Fibroblast of gingiva (primary cell): ENCODE measurements at places on chromosomes 3 and 15.
A peak's percentile ranks its signal among the peaks of the same experiment; 100 is the strongest.

DNA sequence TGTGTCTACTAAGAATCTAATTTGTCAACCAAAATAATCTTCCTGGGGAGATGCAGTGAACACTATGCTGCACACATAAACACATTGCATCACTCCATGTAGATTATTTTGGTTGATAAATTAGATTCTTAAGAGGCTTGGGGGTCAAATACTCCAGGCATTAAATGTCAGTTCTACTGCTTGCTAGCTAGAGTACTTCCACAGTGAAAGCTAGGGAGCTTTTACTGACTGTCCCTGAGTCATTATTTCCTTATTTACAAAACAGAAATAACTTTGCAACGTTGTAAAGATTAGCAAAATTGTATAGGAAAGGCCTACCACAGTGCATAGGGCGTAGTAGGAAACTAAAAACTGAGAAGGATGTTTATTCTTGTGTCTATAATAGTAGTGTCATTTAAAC lies 12.9 kb upstream of the TMC3 start:
- DNase-seq = no peak

DNA sequence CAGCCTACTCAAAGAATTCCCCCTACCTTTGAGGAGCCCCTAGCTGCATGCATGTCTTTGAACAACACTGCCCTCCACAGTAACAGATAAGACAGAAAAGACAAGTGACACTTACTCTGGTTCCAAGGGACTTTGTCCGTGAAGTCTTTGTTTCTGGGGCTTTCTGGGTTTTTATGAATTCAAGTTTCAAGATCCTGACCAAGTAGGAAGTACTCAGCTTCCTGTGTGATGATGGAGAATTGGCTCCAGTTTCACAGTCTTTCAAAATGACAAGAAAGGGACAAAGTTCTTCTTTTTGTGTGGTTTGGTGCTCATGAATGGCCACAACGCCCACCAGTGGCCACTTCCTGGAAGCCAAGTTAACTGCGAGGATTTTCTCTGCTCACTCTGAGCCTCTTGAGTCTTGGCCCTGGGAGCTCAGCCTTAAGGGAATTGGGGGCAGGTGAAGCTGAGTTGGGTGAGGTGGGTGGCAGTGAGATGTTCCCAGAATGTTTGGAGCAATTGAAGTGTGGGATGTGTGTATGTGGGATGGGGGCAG lies at the start of gene CCR1:
Gene CCR1 (minus strand): TSS at position 147 of the 538 bp plus-strand sequence. CDS start 4,000 bp downstream, outside the sequence.
- DNase-seq = peak; percentile 46

DNA sequence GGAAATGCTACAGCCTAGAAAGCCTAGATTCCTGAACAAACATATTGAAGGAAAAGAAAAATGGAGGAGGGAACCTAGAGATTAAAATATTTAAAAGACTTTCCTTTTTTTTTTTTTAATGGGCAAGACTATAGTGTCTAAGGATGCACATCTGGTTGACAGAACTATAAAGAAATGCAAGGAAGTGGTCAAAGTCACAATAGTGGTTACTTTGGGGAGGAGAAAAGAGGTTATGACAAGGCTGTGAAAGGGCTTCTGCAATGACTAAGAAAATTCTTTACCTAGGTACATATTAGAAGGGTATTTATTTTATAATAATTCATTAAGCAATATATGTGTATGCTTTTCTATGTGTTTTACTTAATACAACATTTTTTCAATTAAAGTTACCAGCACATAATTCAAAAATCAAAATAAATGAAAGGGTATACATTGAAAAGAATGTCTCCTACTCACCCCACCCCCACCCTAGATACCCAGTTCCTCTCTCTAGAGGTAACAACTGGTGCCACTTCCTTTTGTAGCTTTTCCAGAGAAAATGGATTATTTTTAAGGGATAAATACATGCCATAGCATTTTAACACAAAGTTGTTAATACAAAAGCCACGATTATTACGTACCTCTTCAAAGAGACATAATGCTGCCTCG lies 70.1 kb downstream of the HERC1 start:
- DNase-seq = no peak

DNA sequence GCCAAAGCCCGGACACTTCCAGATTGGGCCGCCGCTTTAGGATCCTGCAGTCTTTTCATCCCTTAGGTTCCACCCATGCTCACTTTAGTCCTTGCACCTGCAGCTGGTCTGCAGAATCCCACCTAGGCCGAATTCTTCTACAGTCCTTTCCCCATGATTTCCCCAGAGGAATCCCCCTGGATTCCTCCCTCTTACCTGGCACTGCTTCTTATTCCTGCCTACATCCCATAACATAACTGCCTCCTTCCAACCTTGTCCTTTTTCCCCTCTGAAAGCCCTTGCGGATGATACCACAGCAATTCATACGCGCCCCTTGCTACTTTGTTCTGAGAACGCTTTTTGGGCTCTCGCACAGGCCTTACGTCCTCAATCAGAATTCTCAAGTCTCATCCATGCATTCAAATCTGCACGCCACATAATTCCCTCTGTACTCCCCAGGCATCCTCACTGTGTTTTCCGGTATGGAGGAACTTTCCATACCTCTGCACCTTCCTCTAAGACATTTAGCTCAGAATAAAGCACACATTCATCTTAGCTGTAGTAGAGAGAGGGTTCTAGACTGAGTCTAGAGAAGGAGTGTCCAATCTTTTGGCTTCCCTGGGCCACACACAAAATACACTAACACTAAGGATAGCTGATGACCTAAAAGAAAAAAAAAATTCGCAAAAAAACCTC lies 619 bp downstream of the EIF2AK4 start:
- no peak for DNase-seq

GRCh38 chr3:16085884-16086608 lies 88.4 kb upstream of the GALNT15 start:
- DNase-seq = no peak

DNA sequence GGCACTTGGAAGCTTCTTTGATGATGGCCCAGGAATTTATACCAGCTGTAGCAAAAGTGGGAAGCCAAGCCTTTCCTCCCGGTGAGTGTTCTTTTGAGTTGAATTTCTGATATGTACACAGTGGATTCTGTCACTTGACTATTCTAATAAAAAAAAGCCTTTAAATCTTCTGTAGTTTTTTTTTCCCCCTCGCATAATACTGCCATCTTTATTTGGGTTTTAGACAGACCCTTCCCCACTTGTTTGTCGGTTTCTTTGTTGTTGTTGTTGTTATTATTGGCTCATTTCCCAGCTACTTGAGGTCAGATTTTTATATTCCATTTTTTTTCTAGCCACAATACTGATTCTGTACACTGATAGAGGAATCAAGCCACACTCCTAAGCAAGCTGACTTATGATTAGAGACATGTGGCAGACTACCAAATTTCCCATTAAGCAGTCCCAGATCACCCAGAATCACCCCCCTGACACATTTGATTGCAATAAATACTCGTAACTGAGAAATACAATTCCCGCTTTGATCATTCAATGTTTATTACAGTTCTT lies 122.4 kb upstream of the IL12A start:
- DNase-seq = no peak

DNA sequence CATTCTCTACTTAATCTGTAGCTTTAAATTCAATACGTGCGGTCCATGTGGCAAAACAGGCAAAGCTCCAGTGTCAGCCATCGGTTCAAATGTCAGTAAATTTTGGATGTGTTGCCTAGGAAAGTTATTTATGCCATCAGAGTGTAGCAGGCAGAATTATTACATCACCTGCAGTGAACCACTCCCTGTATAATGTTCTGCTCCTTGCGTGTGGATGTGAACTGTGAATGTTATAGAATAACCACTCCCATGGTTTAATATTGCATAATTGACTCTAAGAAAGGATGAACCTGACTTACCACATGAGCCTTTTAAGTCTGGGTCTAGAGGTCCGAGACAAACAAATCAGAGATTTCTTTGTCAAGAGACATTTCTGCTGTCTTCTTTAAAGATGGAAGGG lies 145.5 kb downstream of the GOLIM4 start:
- no peak for DNase-seq
